Kidney tubule cell (primary cell): ENCODE measurements at places on chromosomes 11 and 22.

GRCh38 chr22:48742191-48742555, 1085.5 kb downstream of the BRD1 start:
- DNase-seq = no peak

GRCh38 chr22:50613291-50613981, 12.8 kb downstream of the MAPK8IP2 start:
- DNase-seq = no peak

DNA sequence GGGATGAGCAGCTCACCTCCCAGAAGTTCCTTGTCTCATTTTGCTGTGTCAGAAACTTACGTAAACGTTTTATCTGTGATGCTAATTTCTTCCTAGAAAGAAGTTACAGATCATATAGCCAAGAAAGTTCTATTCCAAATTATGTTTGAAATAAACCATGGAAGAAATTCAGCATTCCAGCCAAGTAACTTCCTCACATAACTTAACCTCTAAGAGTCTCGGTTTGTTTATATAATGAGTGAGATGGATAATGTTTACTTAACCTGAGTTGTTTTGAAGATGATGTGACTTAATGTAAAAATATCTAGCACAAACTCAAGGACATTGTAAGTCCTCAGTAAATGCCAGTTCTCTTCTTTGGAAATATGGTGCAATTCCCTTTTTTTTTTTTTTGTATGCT, 8.9 kb upstream of the MUC15 start:
- DNase-seq = no peak

GRCh38 chr11:127710831-127711230, 710.3 kb upstream of the KIRREL3 start:
- no peak for DNase-seq

DNA sequence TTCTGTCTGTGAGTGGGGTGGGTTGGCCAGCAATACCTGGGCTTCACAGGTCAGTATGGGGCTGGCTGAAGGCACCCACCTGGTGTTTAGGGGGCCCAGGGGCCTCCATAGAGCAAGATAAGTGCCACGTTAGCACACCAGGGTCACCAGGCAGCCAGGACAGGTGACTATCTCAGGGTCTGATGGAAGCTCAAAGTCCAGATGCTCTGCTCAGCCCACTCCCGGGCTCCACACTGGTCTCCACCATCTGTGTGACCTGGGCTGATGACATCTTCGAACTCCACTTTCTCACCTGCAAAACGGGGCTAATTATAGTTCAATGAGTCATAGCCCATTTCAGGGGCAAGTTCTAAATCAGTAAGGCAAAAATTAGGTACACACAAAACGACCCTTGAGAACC, 39.4 kb upstream of the PRDM11 start:
- DNase-seq = no peak
